CD14-positive monocyte (primary cell): ENCODE measurements at places on chromosomes 11 and 22. TPM values are rescaled to one million over a fixed set of nuclear protein-coding genes. Genes with fewer than 3 reads are reported as not detected.

DNA sequence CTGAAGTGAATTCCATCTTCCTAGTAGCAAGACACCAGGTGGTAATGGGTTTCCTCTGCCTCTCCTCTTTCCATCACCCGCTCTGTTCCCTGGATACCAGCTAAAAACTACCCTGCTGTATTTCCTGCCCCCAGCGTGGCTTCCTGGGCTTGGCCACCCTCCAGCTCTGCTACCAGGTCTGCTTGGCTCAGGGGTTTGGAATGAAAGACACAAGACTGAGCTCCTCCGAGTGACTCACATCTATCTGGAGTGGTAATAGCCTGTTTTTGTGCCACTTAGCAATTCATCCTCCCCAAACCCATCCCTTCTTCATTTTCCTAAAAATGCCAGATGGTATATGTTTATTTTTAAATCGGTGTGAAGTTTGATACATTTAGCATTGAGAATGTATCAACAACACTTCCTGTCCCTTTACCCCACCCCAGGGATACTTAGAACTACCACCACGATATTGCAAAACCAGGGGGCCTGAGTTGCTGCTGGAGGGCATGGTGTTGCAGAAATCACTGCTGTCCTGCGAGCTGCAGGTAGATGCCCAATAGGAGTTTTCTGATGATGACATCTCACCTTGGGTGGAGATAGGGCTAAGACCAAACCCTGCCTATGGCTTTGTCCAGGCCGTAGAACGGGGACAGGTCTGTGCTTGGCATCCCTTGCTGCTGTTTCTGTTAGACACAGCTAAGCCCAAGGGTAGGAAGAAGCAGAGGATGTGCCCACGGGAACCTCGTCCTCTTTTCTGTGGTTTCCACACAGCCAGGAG, 7.5 kb upstream of the MICAL3 start:
- peaks cover 5% of the 10 kb centered on the region for H3K27me3 ChIP-seq
- H3K4me1 ChIP-seq = no peaks in the 10 kb centered on the region
- H3K36me3 ChIP-seq = no peaks in the 10 kb centered on the region
- DNase-seq = no peak
- H3K4me3 ChIP-seq = no peak overlapping the region
- no peak overlapping the region for H3K27ac ChIP-seq

GRCh38 chr11:59000003-59000402, 60.7 kb downstream of the GLYATL1 start:
- no peak overlapping the region for H3K27ac ChIP-seq
- DNase-seq = peak; percentile 33
- no peaks in the 10 kb centered on the region for H3K36me3 ChIP-seq

DNA sequence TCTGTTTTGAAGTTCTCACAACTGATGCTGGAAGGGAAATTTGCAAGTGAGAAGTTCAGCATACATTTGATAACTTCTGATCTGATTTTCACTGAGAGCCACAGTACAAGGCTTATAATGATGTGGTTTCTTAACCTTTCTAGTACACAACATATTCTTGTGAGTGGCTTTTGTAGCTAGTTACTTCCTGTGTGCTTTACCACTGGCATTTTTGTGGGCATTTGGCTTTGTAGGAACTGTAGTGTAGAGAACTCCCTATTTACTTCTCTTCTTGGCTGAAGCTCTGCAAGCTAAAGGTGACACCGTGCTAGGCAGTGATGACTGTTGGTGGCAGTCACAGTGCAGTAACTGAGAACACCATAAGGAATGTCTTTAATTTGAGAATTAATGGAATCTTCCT, 14.9 kb downstream of the USP47 start:
- no peaks in the 10 kb centered on the region for H3K27me3 ChIP-seq
- H3K27ac ChIP-seq = peak overlapping the region; percentile 0
- no peaks in the 10 kb centered on the region for H3K36me3 ChIP-seq
- no peak overlapping the region for H3K4me3 ChIP-seq
- DNase-seq = no peak

GRCh38 chr11:134712228-134713145, 300.4 kb upstream of the B3GAT1 start:
- H3K4me3 ChIP-seq = no peak overlapping the region
- no peak for DNase-seq
- no peaks in the 10 kb centered on the region for H3K36me3 ChIP-seq
- H3K4me1 ChIP-seq = no peaks in the 10 kb centered on the region
- H3K27ac ChIP-seq = no peak overlapping the region
- no peaks in the 10 kb centered on the region for H3K27me3 ChIP-seq

DNA sequence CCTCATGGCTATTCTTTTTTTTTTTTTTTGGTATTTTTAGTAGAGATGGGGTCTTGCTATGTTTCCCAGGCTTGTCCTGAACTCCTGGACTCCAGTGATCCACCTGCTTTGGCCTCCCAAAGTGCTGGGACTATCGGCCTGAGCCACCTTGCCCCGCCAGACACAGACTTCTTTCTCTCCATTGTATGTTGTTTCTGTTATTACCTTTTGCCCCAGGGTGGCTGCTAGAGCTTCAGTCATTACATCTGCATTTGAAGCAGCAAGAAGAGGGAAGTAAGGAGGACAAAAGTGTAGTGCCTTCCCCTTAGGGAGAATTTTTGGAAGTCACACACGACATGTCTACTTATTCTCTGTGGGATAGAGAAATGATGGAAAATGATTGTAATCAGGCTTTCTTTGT, 10.1 kb upstream of the OSBP start:
- peaks cover 17% of the 10 kb centered on the region for H3K36me3 ChIP-seq
- no peak overlapping the region for H3K4me3 ChIP-seq
- no peak overlapping the region for H3K27ac ChIP-seq
- H3K27me3 ChIP-seq = no peaks in the 10 kb centered on the region

GRCh38 chr11:72652873-72653630, 21.2 kb downstream of the PDE2A start:
- H3K27me3 ChIP-seq = no peaks in the 10 kb centered on the region
- no peak overlapping the region for H3K4me3 ChIP-seq
- no peak overlapping the region for H3K27ac ChIP-seq
- no peaks in the 10 kb centered on the region for H3K4me1 ChIP-seq
- DNase-seq = no peak
- no peaks in the 10 kb centered on the region for H3K36me3 ChIP-seq

GRCh38 chr11:104934594-104934993, 33.8 kb downstream of the CASP4 start:
- H3K27me3 ChIP-seq = no peaks in the 10 kb centered on the region
- no peaks in the 10 kb centered on the region for H3K4me1 ChIP-seq
- no peak overlapping the region for H3K4me3 ChIP-seq

Gene OR5P2
- not detected in 2 replicates for polyA plus RNA-seq

Gene TNNI2
- polyA plus RNA-seq = 11.4 TPM

Gene MCHR1
- 0.05 TPM for polyA plus RNA-seq

Gene CRYBA4
- polyA plus RNA-seq = not detected

Gene MYO7A
- 3.5 TPM for polyA plus RNA-seq
